ENCODE measurements at places on chromosomes 13 and 19.

GRCh38 chr13:72383646-72384045, 343.8 kb downstream of the MZT1 start:
- no peak for DNase-seq

DNA sequence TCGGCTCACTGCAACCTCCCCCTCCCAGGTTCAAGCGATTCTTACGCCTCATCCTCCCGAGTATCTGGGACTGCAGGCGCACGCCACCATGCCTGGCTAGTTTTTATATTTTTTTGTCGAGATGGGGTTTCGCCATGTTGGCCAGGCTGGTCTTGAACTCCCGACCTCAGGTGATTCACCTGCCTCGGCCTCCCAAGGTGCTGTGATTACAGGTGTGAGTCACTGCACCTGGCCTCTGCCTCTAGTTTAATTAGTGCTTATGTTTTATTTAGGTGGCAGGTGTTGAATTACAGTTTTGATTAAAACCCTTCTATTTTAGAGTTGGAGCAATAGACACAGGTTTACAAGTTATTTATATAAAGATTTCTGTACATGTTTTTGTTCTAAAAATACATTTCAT, 42.8 kb downstream of the ATP11A start:
- DNase-seq, result peak; percentile 94

GRCh38 chr13:72004784-72005374, 137.9 kb upstream of the DACH1 start:
- DNase-seq, result no peak

DNA sequence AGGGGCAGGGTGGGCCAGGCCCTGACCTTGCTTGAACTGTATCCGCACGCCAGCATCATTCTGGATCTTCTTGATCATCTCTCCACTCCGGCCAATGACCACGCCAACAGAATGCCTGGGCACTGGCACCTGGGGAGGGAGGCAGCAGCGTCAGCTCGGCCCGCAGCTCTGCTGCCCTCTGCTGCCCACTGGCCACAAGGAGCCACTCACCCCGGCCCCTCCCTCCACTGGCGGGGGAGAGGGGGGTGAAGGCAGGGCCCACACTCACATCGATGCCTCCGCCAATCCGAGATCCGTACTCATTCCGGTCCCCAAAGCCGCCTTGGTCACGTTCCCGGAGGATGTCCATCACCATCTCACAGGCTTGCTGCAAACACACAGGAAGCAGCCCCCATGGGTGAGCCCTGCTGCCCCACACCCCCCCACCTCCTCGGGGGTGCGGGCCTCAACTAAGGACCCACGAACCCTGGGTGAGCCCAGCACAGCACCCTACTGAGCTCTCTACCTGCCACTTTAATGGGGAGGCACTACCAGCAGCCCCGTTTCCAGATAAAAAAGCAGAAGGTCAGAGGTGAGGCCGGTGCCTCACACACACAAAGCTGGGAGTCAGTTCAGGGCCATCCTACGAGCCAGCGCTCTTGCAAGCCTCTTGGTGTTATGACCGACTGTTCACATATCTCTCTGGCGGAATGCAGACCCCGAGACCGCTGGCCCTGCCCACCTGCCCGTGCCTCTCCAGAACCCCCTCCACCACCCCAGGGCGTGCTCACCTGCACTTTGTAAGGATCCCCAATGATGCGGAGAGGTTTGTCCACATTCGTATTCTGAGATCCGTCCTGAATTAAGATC, 6.7 kb downstream of the KHSRP start:
- DNase-seq, result no peak

DNA sequence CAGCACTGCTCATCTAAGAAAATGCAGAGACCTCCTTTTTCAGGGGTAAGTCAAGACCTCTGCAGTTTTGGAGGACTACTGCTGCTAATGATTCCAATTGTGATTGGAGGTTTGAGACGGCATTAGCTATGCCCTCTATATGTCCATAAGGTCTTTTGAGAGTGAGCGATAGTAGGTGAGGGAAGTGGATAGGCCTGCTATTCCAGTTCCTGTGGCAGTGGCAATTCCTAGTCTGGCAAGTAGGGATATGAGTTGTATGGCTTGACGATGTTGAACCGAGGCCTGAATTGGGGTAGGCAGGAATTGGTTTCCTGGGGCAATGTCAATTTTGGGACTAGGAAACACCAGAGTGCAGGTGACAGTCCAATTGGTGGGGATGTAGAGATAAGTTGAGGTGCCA, 913.1 kb upstream of the SLITRK5 start:
- DNase-seq, result no peak

DNA sequence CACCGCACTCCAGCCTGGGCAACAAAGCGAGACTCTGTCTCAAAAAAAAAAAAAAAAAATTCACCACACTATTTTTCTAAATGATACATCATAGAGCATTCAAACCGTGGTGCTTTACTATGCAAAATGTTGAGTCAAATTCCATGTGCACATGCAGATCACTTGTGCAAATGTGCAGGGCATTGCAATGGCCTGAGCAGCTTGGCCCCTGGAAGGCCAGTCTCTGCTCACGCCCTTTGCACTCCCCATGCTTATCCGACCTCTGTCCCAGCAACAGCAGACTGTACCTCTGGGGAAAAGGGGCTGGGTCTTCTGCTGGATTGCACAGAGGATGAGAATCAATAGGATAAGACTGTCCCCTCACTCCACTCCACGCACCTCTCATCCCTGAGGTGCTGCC, 58.5 kb downstream of the PARP4 start:
- no peak for DNase-seq

GRCh38 chr13:101289764-101290163, 126.5 kb downstream of the NALCN start:
- peak; percentile 88 for DNase-seq

GRCh38 chr13:50227361-50227760, 212.1 kb downstream of the KCNRG start:
- no peak for DNase-seq

- DNase-seq, result no peak
These were observed 367 bp downstream of the MFSD12 start for GRCh38 chr19:3556978-3557460.

DNA sequence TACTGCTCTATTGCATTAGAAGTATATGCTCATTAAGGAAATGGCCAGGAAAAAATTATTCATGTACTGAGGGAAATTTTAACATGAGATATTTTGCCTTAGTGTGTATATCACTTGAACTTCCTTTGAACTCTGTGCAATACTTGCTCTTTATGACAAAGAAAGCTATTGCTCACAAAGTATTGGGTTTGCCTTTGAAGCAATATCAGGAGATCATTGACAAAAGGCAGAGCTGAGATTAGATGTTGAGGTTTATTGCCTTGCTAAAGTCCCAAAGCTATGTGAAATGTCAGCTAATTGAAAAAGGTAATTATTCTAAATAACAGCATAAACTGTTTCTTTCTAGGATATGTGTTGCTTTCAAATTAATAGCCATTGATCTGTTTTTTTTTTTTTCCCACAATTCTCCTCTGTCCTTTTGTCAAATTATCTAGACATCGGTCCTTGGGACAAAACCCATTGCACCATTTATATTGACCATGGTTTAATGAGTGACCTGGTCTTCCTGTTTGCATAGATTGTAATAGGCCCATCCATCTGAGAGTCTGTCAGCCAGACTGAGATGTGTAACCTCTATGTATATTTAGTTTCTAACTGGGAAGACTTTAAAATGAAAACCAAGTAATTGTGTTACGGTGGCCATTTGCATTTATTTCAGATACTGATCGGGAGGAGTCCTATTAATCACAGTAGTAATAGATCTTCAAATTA, 752.7 kb upstream of the GPC6 start:
- DNase-seq, result no peak

- DNase-seq, result no peak
These were observed 4.2 kb downstream of the MRI1 start for GRCh38 chr19:13768510-13768909.

All from NCI-H748 treated with DMSO at 0.1 percent for 48 hours (cell line).